ENCODE measurements at places on chromosomes 11 and 22. TPM values are rescaled to one million over a fixed set of nuclear protein-coding genes. Genes with fewer than 3 reads are reported as not detected.

DNA sequence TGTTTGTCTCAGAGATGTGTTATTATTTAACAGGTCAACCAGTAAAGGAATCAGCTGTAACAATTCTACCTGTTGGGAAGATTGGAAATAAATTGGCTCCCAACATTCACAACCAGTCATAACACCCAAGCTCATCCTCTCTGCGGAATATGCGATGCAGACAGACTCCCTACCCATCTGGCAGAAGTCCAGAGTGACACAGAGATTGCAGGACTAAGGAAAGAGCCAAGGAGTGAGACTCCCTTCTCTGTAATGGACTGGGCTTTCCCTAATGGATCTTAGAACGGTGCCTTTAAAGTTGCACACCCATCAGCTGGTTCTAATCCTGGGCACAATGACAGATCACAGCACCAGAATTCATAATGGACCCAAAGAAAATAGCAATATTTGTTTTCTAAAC, 27.8 kb upstream of the UBASH3B start:
- no peak for DNase-seq

The OR51Q1 gene
- not detected for total RNA-seq

DNA sequence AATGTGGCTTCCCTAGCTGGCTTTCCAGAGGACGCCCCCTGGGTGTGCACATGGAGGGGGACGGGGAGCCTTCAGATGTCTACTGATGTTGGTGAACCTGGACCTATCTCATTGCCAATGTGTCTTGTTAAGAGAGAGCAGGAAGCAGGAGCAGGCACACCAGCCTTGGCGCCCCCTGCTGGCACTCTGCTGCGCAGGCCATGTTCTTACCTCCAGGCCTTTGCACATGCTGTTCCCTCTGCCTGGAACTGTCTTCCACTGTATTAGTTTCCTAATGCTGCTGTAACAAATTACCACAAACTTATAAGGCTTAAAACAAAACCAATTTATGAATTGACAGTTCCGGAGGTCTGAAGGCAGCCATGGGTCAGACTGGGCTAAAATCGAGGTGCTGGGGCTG, 23.6 kb upstream of the MN1 start:
- DNase-seq, result no peak

GRCh38 chr11:15119352-15119751, 4.6 kb downstream of the INSC start:
- no peak for DNase-seq

The MACROD1 gene
- total RNA-seq, result 9.3 TPM

The SPDYC gene
- not detected for total RNA-seq

- peak; percentile 79 for DNase-seq
These were observed 14.9 kb upstream of the CCDC73 start for GRCh38 chr11:32809313-32809712.

DNA sequence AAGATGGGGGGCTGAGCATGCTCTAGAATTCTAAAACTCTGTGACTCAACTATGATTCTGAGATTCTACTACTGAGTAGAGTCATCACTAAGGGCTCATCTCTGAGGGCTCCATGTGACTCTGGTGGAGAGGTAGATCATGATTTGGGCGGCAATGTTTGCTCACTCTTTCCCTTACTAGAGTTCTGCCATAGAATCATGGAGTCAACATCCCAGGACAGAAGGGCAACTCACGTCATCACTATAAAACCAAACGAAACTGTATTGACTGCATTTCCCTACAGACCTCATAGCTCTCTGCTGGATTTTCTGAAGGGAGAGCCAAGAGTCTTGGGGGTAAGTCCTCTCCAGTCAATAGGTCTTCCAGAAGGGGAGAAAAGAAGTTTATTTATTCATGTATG, at the start of gene MS4A14:
MS4A14 (plus strand) TSS at position 78 of the 400 bp plus-strand sequence; CDS start at position 198, 120 bp downstream.
- DNase-seq, result no peak

GRCh38 chr11:65925397-65925796, 6.2 kb downstream of the DRAP1 start:
- DNase-seq, result no peak

The FREY1 gene
- total RNA-seq, result not detected

GRCh38 chr22:35860837-35861236, 143.2 kb downstream of the APOL5 start:
- no peak for DNase-seq
